ENCODE measurements at places on chromosomes 2 and 18.

DNA sequence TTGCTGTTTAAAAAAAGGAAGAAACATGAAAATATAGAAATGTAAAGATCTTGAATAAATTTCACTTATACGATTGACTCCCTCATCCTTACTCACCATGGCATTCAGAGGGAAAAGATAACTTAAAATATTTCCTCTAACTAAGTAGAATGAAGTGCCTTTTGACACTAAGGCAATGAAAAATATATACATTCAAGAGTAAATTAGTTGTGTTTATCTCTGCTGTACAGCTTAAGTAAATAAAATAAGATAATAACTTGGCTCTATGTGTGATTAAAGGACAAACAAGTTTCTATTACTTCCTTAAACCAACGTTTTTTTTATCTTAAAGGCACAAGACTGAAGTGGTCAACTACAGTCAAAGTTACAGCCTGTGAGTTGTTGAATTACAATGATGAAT is 142.3 kb upstream of the LRRTM4 start:
- no peak for DNase-seq

DNA sequence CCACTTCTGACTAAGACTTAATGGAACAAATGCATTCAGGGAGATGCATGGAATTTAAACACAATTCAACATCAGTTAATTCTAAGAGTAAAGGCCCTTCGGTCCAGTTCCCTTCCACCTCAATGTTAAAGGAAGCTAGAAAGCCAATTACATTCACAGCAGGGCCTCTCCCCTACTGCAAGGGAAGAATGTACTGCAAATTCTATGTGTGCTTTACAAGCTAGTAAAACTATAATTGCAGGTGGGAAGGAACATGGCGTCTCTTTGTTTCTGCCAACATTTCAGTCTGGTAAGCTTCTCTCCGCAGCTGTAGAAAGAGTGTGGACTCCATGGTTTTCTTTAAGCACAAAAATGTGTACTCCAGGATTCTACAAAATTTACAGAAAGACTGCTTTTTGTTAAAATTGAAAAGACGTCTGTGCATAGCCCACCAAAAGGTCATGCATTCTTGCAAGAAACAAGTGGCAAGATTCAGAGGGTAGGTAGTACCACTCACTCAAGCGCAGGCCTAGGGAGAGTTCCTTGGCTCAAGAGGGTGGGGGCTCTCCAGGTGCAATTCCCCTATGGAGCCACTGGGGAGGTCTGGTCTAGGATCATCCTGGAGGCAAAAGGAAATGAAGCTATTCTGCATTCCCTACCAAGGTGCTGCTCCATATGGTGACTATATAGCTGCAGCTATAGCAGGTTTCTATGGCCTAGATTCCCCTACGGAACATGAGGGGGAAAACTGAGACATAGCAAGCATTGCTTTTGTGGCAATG is 127.0 kb upstream of the FZD5 start:
- no peak for DNase-seq

DNA sequence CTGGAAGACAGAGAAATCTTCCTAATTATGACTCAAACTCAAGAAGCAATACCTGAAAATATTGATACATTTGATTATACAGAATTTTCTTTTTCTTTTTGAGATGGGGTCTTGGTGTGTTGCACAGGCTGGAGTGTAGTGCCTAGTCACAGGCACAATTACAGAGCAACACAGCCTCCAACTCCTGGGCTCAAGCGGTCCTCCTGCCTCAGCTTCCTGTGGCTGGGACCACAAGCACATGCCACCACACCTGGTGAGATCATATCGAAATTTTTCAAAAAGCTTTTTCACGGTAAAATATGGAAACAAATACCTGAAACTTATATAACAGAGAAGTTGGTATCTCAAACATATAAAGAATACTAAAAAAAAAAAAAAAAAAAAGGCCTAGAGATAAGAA is 27.9 kb downstream of the TGFBRAP1 start:
- DNase-seq: no peak

DNA sequence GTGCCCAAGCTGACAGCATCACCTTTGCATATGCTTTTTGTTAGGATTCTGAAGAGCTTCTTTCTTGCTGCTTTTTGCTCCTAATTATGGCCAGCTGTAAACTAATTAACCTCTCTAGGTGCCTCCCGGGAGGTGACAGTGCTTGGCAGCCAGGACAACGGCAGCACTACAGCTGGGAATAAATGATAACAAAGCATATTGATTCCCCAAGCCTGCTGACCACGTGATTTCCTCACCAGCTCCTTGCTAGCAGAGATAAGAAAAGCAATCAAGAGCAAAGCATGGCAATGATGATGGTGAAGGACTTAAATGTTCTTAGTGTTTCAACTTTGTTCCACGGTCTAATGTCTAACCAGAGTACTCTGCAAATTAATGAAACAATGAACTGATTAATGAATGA is 1074.4 kb upstream of the GYPC start:
- DNase-seq: no peak

- DNase-seq: peak; percentile 84
These were observed 786 bp upstream of the ZFP36L2 start for GRCh38 chr2:43226955-43227829.

- DNase-seq: no peak
These were observed 47.8 kb downstream of the CAPN13 start for GRCh38 chr2:30759481-30759880.

- DNase-seq: no peak
These were observed 79.0 kb upstream of the RAB27B start for GRCh38 chr18:54749291-54749690.

DNA sequence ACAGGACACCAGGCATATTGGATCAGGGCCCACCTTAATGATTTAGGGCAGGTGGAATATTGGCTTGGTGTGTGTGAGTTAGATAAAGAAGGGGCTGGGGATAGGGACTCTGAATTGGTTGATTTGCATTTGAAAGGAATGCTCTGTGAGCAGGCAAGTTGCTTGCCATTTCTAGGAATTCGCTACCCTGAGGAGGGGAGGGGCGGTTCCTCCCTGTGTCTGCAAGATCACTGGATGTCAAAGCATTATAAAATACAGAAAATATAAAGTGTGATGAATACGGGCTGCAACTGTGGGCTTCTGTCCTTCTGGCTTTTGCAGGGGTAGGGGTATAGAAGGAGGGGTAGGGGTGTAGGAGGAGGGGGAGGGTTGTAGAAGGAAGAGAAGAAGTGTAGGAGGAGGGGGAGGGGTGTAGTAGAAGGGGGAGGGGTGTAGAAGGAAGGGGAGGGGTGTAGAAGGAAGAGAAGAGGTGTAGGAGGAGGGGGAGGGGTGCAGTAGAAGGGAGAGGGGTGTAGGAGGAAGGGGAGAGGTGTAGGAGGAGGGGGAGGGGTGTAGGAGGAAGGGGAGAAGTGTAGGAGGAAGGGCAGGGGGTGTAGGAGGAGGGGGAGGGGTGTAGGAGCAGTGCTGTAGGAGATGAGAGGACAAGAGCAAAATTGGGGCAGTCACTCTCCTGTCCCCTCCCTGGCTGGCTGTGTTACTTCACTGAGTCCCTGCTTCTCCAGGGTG is 238.0 kb upstream of the COPS8 start:
- DNase-seq: no peak

- no peak for DNase-seq
These were observed 458.5 kb upstream of the ACVR2A start for GRCh38 chr2:147386284-147386683.

DNA sequence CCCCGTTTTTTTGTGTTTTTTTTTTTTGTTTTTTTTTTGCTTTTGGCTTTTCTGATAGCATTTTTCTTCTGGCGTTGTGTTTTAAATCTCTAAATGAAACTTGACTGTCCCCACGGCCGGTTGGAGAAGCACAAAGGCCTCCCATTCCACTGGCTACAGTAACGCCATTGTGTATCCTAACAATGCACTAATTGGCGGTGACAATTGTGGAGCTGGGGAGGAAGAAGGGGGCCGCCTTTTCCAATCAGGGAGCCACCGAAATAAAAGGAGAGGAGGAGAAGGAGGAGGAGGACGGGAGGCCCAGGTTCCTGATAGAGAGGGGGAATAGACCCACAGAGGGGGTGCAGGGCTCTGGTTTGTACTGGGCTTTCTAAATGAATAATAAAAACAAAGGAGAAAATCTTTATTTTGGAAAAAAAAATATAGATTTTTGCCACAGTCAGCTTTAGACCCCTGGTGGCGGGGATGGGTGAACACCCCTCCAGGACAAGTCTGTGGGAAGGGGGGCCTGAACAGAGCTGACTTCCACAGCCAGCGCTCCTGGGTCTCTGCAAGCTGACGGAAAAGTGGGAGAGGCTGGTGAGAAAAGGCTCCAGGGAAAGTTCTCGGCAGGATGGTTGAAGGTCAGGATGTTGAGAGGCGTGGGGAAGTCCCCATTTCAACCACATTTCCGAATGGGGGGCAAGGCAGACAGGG is 43.7 kb upstream of the FZD5 start:
- DNase-seq: no peak

DNA sequence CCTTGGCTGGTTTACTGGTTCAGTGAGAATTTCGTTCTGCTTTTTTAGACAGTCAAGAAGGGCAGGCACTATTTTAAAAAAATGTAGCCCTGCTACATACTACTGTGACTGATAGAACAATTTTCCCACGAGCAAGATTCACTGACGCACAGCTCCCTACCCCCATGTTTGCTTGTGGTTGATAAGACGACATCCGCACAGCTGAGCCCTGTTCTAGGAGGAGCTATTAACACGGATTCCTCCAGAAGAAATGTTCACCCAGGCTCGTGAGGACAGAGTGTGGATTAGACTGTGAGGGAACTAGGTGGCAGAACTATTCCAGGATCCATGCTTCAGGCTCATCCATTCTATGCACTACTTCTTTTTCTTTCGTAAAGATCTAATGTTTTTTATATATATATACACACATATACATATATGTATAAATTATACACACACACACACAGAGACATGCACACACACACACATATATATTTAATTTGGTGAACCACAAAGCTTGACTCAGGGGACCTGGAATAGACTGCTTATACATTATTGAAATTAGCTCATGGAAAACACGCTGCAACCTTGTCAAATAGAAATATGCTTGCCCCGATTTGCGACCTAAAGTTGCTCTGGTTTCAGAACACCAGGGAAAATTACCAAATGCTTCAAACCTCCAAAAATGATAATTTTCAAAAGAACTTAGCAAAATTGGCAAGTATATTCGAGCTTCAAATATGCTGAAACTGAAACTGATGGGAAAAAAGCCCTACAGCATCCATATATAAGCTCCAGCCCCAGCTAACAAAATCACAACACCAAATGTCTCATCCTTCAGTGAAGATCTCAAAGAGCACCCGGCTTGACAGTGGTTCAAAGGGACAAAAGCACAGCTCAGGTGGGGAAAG is 370.4 kb downstream of the SOCS6 start:
- no peak for DNase-seq

- DNase-seq: no peak
These were observed 35.6 kb downstream of the GLI2 start for GRCh38 chr2:120771111-120771780.

GRCh38 chr2:142914507-142915313 is 37.2 kb downstream of the KYNU start:
- no peak for DNase-seq

- no peak for DNase-seq
These were observed 4.5 kb downstream of the C1QL2 start for GRCh38 chr2:119154076-119154475.

GRCh38 chr2:45823723-45824206 is 172.3 kb downstream of the PRKCE start:
- no peak for DNase-seq

- no peak for DNase-seq
These were observed 30.4 kb upstream of the GMCL1 start for GRCh38 chr2:69798909-69799526.

DNA sequence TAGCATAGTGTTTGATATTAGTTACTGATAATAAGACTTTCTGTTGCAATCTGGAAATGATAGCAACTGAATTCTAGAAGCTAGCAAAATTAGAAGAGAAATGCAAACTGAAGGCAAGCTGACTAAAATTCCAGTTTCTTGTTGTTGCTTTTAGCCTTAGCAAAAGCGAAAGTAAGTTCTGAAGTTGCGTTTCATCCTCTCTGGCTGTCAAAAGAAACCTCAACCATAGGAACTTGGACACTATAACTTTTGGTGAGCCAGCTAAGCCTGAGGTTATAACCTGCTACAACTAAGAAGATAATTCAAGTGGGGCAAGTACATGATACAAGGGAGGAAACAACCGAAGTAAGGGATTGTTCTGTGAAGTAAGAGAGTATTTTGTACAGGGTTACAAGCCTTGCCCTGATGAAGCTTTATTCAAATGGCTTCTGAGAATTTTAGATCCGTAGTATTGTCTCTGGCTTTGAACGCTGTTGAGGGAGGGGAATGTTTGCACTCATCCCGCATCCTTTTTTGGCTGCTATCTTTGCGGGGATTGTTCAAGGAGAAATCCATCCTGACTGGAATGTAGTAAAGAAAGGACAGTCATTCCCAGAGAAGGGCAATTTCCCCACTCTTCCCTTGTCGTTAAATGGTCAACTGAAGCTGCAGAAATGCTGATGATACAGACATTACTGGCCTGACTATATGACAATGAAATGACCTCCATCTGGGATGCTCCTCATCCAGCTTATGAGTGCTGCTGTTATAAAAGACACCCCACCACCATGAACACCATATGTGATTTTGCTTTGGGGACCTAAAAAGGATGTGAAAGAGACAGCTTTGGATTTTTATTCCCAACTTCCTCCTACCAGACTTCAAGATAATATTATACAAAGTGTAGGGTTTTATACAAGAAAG is 7.0 kb upstream of the TMX3 start:
- no peak for DNase-seq

DNA sequence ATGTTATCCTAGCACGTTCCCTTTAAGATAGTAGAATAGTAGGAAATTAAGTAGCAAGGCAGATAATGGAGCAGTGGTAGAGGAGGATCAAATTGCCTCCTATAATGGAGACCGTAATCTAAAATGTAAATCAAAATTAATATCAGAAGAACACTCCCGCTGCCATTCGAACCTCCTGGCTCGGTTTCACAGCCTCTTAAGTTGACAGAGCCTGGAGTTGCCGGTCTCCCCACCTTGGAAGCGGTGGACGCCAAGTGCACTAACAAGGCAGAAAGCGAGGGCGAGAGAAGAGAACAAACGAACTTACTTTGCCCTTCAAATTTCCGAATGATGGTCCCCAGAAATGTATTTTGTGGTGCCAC is 450 bp downstream of the KCNH7 start:
- peak; percentile 70 for DNase-seq

DNA sequence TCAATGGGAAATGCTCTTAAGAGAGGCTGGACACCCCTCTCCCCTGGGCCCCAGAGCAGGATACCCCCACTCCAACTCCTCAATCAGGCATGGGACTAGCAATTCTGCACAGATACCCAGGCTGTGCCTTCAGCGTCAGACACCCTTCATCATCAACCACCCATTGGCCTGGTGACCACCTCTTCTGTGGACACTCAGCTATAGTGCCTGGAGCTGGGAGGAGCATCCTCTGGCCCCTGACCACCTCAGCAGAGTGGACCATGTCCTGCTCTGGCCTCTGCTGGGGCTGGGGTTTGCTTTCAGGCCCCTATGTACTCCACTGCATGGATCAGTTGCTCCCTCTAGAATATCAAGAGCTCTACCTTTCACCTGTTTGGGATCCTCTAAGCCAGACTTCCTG is 35.1 kb downstream of the TGFA start:
- no peak for DNase-seq

GRCh38 chr18:10349561-10349960 is 104.9 kb upstream of the APCDD1 start:
- no peak for DNase-seq

All from NCI-H524 (cell line).